ENCODE measurements at places on chromosomes 7 and 10.

- no peak for DNase-seq
These were observed 52.0 kb downstream of the PTEN start for GRCh38 chr10:87915406-87915805.

DNA sequence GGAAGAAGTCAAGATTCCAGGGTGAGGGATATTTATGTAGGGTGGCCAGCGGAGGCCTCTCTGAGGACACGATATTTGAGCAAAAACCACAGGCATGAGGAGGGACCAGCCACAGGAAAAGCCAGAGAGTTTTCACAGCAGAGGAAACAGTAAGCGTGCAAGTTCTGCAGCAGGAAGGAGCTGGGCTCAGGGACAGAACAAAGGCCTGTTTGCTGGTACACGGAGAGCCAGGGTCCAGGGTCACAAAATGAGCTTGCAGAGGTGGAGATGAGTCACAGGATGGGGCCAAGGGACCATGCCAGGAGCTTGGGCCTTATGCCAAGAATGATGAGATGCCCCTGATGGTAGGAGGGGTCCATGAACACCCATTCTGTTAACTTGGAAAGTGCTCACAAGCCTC is 283.5 kb downstream of the PLXNA4 start:
- DNase-seq, result no peak

GRCh38 chr7:13433946-13434345 is 555.5 kb downstream of the ETV1 start:
- DNase-seq, result no peak

GRCh38 chr7:33685503-33685902 is 219.8 kb upstream of the BMPER start:
- DNase-seq, result no peak

GRCh38 chr10:84348447-84348846 is 20.1 kb downstream of the CCSER2 start:
- DNase-seq, result no peak

- DNase-seq, result no peak
These were observed 41.4 kb downstream of the VAX1 start for GRCh38 chr10:117096599-117097201.

All from effector memory CD8-positive, alpha-beta T cell (primary cell).